ENCODE measurements at places on chromosomes 3 and 15.

GRCh38 chr3:113728661-113729060 is 17.4 kb downstream of the NAA50 start:
- no peak for DNase-seq

DNA sequence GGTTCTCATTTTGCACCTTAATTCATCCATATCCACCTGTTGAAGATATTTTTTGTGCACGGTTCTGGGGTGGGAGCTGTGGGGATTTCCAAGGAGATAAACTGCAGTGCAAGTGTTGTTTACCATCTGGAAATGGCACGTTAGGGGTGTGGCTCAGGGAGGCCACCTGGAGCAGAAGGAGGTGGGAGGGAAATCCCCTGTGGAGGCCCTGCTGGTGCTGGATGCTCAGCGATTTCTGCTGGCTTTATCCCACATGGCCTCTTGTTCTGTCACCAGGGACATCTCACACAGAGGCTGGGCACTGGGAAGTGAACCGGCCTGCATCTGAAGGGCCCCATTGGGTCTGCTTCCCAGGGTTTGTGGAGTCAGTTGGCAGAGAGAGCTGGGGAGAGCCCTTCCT is 24.3 kb downstream of the TRPM1 start:
- DNase-seq: no peak

DNA sequence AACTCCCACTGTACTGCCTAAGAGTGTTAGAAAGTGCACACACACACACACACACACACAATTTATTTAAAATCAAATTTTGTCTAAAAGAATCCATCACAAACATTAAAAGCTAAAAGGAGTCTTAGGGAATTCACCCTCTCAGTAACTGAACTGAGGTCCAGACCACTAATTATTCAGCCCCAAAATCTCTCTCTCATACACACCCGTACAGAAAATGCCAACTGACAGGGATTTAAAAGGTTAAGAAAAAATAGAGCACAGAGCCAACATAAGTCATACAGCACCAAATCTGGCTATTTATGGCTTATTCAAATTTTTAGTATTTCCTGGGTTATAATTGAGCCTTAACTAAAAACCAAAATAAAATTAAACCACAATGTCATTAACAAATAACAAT is 20.7 kb downstream of the GBE1 start:
- no peak for DNase-seq

DNA sequence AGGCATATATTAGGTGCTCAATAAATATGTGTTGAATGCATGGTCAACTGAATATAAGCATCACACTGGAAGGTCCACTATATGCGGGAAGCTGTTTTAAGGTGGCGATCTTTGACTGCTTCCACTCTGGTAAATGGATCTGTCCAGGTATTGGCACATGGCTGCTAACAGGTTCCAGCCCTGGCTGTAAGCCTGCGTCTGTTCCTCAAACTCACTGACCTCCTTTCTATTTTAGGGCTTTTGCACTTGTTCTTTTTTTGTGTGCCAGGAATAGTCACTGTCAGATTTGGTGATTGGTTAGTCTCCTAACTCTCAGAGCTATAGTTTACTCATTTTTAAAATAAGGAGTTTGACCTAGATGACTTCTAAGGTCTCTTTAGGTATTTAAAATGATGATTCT is 46.2 kb downstream of the ADAMTSL3 start:
- no peak for DNase-seq

DNA sequence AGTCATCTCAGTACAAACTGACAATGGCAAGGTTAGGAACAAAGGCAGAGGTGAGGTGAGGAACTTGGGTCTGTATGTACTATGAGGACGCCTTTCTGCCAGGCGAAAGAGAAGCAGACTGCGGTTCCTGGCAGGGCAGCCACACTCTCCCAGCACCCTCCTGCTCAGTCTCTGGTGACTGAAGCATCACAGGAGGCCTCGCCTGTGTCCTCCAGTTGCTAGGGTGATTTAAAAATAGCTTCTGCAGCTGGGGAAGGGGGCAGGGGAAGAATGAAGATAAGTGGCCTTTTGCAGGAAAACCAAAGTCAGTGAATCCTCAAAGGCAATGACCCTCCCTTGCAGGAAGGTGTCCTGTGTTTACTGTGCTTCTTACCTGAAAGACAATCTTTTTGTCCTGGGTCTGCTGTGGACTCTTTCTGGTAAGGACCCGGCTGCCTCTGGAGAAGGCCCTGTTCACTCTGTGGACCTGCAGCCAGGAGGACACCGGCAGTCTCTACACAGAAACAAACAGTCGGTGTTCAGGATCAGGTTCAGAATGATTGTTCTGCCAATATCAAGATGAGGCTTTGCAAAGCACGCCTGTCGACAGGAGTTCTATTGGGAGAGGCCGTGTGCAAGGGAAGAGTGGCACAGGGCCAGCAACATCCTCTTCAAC is 65.7 kb upstream of the DGKG start:
- DNase-seq: peak; percentile 85

GRCh38 chr3:35678643-35679161 is 39.4 kb downstream of the ARPP21 start:
- no peak for DNase-seq

DNA sequence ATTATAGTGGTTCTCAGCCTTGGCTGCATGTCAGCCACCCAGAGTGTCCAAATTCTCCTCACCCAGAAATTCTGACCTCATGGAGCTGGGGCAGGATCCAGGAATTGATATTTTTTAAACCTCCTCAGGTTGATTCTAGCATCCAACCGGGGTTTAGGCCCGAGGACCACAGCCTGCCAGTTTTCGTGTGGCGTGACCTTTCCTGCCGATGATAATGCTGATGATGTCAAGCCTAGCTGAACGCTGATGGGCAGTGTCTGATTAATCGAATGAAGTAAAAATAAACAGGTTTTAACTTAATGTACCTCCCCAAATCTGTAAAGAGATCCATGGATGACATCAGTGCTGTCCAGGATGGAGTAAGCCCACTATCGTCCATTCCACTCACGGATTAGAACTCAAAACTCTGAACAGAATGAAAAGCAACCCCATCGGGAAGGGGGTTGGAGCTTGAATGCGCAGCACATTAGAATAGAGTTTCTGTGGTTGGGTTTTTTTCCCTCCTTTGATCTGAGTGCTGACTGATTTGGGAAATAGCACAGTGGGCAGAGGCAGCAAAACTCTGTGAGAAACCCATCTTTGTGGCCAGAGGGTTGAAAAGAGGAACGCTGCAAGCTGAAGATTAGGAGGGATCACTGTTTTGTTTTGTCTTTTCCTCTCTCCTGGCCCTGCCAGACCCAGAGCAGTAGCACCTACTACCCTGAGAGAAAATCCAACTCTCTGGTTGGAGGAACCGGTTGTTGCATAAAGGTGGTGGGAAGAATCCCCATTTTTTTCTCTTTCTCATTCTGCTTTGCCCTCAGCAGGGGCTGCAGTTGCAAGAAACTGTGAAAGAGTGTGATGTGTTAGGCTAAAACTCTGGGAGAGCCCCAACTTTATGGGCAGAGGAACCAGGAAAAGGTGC is 153.9 kb downstream of the APBA2 start:
- peak; percentile 25 for DNase-seq

DNA sequence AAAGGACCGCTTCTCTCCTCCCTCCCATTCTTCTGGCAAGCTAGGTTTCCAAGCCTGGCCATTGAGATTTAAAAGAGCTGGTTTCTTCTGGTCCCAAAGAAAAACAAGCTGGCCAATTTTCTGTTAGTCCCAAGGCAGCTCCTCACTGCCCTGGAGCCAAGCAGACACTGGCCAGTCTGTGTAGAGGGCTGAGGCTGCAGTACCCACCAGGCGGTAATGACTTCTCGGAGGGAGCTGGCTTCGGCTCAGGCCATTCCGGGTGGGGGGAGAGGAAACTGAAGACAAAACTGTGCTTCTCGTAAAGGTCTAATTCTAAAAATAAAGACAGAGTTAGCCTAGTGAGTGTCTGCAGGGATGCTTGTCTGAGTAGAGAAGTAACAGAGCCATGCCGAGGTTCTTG is 78.5 kb upstream of the SMAD3 start:
- no peak for DNase-seq

Data from umbilical cord (tissue), 2 donors.